ENCODE measurements at places on chromosomes 6 and 20.
A peak's percentile ranks its signal among the peaks of the same experiment; 100 is the strongest.

DNA sequence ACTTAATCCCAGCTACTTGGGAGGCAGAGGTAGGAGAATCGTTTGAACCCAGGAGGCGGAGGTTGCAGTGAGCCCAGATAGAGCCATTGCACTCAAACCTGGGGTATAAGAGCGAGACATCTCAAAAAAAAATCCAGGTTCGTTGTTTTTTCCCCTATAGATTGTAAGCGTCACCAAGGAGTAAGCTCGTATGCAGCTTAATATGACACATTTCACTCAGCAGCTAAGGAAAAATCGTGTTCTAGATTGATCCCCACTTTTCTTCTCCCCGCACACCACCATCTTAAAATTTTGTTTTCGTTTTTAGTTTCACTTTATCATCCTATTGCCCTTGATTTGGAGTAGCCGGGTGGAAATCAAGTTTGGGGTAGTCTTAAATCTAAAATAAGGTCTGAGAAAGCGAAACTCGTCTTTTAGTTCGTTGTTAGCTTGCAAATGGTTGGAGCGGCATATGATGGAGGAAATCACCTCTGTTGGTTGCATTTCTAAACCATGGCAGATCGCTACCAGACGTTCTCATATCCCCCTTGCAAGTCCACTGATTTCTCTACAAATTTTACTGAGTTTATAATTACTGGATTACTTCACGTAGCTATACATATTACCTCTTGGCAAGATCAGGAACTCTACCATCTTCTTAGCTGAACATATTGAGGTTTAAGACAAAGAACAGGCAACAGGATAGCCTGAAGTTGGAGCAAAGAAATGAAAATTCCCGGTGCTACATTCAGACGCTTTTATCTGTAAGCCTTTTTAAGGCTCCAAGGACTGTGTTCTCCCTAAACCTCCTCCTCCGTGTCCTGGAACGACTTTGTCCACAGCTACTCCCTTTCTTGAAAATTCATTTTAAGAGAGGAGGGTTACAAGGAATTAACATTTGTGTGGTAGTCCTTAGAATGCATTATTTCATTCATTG is 91.1 kb upstream of the BTN3A2 start:
- DNase-seq = no peak

DNA sequence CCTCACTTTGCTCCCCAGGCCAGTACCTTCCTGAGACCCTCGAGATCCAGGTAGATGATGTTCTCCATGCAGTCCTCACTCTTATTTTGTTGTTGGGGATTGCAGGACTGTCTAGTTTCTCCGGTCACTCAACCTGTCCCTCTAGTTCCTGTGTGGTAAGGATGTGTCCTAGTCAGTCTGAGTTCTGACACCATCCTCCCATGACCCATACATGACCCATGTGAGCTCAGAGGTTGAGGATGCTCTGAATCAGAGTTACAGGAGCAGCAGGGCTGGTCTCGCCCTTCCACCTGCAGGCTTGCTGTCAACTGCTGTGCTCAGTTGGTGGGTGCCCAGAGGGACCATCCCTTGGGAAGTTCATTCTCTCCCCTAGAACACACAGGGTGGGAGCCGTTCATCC is 11.9 kb upstream of the CST8 start:
- no peak for DNase-seq

- no peak for DNase-seq
Measured at GRCh38 chr20:36441027-36441414, 100.3 kb upstream of the MYL9 start.

GRCh38 chr20:29296256-29297230 is 1960.9 kb upstream of the DEFB115 start:
- no peak for DNase-seq

DNA sequence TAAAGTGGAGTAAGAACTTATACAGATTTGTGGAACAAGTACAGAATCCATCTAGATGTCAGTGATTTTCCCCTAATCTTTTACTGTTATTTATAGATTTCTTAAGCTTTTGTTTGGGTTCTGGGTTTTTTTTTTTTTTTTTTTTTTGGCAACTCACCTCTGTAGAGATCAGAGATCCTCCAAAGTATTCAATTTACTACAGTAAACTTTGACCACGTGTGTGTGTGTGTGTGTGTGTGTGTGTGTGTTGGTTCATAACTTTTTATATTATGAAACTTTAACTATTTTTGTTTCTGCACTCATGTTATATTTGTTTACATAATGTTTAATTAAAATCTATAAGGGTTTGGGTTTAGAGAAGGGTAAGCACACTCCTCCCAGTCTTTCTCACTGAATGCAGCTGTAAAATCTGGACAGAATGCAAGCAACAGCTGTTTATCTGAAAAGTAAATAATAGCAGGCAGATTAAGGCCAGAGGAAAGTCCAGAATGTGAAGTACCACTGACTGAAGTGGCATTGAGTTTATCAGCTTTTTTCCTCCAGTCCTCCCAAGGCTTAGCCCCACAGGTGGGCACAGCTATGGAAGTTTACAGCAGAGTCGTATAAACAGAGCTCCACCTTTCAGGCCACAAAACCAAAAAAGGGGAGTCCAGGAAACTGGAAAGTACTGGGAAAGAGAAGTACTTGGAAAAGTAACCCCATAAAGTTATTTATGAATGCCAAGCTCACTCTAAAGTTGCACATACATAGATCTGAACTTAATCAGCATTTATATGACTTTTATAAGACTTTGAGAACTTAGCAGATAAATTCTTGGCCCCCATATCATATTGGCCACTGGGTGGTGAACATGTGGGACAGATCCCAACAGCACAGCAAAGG is 43.0 kb upstream of the CD2AP start:
- no peak for DNase-seq

DNA sequence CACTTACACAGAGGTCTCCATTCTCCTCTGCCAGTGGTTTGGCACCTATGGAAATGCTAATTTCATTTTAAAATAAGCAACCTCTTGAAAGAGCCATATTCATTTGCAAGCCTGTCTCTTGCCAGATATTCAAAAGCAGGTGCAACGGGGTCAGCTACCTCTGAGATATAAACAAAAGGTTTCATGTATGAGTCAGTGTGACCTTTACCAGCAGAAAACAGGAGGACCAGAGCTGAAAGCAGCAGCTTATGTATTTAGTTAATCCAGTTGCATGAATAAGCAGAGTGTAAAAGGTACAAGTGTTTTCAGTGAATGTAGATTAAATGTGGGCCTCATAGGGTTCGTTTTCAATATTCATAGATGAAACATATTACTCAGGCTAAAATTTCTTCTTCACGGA is 56.0 kb downstream of the TENT5A start:
- DNase-seq = no peak

GRCh38 chr20:57391439-57392301 is 474 bp downstream of the RBM38 start:
- DNase-seq = no peak

- no peak for DNase-seq
Measured at GRCh38 chr20:45128099-45128498, 3.8 kb upstream of the WFDC12 start.

- DNase-seq = no peak
Measured at GRCh38 chr6:32764048-32764447, 716 bp upstream of the HLA-DQB2 start.

- DNase-seq = no peak
Measured at GRCh38 chr6:16237242-16237641, 1.1 kb upstream of the GMPR start.

DNA sequence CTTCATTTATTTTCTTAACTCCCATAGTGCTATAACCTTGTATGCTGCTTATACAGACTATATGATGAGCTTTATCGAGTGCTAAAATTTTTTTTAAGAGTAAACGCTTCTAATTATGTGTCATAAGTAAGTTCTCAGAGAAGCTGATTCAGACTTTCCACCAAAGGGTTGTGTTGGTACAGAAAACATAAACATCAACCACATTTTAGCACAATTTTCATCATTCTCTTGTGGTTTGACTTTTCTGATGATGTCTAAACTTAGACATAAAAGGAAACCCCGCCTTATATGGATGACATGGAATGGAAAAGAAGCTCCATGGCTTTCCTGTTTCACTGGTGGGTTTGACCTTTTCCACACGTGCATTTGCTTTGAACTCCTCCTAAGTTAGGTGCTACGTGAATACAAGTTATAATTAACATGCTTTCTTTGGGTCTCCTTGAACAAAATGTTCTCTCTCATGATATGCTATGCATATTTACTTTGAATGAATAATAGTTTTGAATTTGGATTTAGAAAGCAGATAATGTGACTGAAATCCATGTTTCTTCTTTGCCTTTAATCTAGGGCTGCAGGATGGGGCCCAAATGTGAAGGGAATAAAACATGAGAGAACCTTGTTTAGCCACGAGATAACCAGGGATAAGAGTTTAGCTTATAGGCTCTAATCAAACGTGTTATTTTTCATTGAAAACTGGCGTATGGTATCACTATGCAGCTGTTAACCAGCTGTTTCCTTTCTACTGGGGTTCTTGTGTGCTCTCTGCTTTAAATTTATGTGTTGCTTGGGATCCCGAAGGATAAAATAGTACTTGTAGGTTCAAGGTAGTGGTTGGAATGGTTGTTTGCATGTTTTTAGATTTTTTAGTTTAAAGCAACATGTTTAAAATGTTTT is 127.1 kb upstream of the AHI1 start:
- no peak for DNase-seq

DNA sequence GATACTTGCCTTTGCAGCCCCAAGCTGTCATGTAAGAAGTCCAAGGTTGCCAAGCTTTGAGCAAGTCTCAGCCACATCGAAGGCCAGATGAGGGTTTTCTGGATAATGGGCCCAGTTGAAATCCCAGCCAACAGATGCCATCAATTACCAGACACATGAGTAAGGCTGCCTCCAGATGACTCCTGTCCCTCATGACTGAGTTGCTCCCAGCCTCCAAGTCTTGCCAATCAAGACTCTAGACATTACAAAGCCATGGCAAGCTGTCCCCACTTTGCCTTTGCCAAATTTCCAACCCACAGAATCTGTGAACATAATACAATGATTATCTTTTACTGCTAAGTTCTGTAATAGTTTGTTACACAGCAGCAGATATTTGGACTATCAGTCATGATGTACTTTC is 76.8 kb upstream of the ARMC2 start:
- peak; percentile 80 for DNase-seq

GRCh38 chr6:129750360-129750759 is 40.4 kb upstream of the ARHGAP18 start:
- no peak for DNase-seq

DNA sequence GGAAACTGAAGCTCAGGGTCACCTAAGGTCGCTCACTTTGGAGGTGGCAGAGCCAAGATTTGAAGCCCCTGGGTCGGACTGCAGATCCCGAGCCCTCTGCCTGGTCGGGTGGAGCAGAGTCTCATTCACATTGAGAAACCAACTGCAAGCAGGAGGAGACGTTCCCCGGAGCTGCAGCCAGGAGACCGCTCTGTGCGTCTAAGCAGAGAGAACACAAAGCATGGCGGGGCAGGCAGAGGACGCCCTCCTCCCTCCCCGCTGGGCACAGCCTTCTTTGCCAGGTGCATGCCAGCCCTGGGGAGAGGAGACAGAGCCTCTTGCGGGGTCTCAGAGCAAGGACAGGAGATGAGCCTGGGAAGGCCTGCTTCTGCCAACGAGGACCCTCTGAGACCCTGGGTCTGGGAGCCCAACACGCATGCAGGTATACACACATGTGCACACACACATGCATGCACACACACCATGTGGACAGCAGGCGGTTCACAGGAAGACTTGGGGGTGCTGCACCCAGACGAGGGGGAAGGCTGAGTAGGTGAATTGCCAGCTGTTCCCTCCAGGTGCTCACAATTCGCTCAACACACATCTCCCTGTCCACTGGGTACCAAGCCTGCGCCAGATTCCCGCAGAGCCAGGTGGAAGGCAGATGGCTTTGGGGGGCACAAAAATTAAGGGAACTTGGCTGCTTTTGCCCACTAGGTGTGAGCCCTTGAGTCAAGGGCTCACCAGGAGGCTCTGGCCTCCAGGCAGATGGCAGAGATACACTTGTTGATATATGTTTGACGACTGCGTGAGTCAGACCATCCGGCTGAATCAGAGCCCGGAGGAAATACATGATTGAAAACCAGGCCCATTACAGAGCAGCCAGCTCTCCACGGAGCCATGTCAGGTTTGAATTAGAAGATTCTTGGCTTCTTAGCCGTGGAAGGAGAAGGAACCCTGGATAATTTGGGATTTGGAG is 5.5 kb upstream of the NTSR1 start:
- peak; percentile 53 for DNase-seq

DNA sequence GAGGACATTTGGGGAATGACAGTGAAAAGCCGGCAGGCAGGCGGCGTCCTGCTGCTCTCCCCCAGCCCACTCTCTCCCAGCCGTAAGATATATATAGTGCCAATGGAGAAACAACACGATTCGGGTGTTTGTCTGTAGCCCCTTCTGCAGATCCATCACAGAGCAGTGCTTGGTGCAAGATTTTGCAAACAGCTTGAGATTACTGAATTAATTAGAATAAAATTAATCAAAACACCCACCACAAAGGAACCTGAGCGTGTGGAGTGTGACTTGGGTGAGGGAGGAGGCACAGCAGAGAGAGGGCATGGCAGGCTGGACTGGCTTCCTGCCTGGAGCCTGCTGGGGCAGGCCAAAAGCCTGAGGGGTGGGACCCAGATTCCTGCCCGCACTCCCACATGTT is 28.8 kb upstream of the CCDC167 start:
- DNase-seq = no peak

GRCh38 chr20:408843-409696 is 971 bp downstream of the RBCK1 start:
- DNase-seq = no peak

DNA sequence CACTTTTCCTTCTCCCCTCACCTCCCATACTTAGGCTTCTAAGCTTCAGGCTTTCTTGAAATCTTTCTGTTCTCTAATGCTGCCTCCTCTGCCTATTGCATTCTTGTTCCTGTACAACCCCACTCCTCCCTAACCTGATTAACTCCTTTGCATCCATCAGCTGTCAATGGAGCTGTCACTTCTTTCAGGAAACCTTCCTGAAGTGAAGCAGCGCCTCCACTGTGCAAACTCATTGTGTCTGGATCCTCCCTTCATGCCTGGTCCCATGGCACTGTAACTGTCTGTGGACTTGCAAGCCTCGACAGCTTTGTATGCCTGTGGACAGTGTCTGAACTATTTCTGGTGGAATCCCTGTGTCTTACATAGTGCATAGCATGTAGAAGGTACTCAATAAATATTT is 185.0 kb downstream of the HS3ST5 start:
- DNase-seq = no peak

GRCh38 chr6:43127877-43128276 is 43.2 kb upstream of the SRF start:
- DNase-seq = peak; percentile 62

- no peak for DNase-seq
Measured at GRCh38 chr6:131013495-131013894, 49.5 kb downstream of the EPB41L2 start.

DNA sequence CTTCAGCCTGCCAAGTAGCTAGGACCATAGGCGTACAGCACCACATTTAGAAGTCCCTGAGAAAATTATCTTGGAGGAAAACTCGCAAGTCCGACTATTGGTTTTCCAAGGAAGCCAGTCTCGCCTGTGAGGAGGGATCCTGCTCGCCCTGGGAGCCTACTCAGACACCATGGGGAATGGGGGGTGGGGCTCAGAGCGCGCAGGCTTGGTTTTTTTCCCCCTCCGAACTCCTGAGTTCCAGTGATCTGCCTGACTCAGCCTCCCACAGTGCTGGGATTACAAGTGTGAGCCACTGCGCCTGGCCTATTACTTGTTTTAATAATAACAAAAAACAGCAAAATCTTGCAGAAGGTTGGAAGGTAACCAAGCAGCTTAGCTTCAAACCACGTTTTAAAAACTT is 153.7 kb downstream of the OR2B2 start:
- DNase-seq = no peak

GRCh38 chr20:48422242-48422960 is 405.4 kb downstream of the PREX1 start:
- DNase-seq = no peak

All from NCI-H446 (cell line).